Stimulated activated CD4-positive, alpha-beta T cell treated with anti-CD3 and anti-CD28 coated beads, Interleukin-4, amount 100 ng/mL, for 1 hour (primary cell): ENCODE measurements at places on chromosomes 16 and 17.
A peak's percentile ranks its signal among the peaks of the same experiment; 100 is the strongest.

- DNase-seq, result no peak
These were observed 18.5 kb downstream of the TBKBP1 start for GRCh38 chr17:47712330-47713023.

- no peak for DNase-seq
These were observed 6.2 kb downstream of the BRCA1 start for GRCh38 chr17:43118679-43119615.

DNA sequence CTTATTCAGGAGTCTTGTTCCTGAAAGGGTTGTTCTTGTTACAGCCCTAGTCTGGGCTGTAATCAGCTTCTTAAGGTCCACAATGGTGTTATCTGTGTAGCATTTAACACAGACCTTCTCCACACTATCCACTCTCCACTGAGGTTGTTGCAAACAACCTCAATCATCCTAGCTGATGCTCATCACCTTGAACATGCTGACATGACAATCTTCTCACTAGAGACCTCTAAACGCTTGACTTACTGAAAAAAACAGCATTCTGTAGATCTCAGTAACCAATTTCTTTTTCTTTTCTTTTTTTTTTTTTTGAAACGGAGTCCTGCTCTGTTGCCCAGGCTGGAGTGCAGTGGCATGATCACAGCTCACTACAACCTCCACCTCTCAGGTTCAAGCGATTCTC, 3.6 kb downstream of the TNFRSF17 start:
- DNase-seq, result no peak

DNA sequence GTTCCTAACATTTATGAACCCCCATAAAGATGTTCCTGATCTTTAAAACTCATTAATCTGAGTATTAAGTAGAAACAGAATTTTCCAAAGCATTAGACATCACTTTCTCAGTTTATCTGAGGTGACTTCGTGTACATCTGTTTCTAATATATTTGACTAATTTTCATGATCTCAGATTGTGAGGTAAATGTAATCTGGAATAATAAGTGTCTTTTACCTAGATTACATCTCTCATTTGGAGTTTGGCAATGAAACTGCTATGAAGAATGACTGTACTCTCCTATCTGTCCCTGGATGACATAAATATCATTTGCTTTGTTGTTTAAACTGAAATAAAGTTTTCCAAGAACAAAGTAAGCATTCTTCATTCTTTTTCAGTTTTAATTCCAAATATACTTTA, 55.3 kb downstream of the GDPD1 start:
- no peak for DNase-seq

DNA sequence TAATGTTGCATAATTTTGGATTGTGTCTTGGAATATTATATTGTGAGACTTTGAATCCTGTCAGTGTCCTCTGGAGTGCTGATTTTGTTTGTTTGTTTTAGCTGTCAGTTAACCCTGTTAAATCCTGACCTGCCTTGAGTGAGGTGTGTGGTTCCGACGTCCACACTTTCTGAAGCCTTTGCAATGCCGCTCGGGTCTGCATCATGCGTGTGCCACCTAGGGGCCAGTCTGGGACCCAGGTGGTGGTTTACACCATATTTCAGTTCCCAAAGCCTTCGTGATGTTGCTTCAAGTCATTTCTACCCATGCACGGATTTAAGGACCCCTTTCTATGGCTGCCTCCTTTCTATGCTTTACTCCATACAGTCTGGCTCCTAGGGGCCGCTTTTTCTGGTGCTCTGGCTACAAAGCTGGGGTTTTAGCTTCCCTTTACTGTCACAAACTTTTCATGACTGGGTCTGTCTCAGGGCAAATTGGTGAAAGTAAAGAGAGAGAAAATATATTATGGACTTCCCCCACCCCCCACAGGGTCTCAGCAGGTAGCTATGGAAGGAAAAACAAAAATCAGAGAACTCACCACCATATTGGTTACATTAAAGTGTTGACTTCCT, 11.4 kb upstream of the OR4D1 start:
- DNase-seq, result no peak

- no peak for DNase-seq
These were observed 38.4 kb downstream of the TNFRSF13B start for GRCh38 chr17:16933317-16934132.

DNA sequence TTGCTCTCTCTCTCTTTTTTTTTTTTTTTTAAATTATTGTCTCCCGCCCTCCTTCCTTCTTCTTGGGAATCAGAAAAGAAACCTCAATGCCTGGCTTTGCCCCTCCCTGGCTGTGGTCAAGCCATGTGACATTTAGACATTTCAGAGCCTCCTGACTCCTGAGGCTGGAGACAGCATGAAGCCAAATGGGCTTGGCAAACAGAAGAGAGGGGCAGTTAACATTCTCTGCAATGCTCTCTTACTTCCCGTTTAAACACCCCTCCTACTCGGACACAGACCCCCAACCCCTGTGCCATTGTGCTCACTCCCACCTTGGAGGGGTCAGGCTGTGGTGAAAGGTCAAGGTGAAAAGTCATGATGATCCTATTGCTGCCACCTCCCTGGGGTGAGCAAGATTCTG, 14.7 kb upstream of the MEOX1 start:
- no peak for DNase-seq

DNA sequence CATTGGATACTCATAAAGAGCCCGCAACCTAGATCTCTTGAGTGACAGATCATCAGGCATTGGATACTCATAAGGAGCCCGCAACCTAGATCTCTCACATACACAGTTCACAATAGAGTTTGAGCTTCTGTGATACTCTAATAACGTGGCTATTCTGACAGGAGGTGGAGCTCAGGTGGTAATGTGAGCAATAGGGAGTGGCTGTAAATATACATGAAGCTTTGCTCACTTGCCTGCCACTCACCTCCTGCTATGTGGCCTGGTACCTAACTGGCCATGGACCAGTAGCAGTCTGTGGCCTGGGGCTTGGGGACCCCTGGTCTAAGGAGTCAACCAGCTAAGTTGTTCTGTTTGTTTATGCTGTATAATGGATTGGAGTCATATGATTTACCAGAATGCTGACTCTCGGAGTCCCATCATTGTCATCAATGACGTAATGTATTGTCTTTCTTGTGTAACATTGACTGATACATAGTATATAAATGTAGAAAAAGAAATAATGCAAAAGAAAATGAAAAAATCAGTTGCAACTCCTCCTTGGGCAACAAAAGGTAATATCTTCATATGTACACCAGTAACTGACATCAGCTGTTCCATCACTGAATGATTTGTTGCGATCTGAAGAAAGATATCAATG, 17.5 kb downstream of the ABCA9 start:
- no peak for DNase-seq

DNA sequence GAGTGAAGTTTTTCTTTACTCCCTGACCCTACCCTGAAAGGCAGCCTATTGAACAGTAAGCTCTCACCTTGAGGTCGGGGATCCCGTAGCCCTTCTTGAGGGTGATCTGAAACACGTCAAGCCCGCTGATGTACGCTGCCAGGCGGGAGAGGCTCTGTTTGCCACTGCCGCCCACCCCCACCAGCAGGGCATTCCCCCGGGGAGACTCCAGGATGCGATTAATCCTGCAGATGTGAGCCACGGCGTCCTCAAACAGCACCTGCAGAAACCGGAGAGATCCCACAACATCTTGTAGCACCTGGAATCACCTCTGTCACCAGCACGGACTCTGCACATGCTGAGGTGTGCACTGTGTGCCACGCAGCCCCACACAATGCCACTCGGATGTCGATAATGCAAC, 96.8 kb downstream of the PGS1 start:
- DNase-seq, result no peak

DNA sequence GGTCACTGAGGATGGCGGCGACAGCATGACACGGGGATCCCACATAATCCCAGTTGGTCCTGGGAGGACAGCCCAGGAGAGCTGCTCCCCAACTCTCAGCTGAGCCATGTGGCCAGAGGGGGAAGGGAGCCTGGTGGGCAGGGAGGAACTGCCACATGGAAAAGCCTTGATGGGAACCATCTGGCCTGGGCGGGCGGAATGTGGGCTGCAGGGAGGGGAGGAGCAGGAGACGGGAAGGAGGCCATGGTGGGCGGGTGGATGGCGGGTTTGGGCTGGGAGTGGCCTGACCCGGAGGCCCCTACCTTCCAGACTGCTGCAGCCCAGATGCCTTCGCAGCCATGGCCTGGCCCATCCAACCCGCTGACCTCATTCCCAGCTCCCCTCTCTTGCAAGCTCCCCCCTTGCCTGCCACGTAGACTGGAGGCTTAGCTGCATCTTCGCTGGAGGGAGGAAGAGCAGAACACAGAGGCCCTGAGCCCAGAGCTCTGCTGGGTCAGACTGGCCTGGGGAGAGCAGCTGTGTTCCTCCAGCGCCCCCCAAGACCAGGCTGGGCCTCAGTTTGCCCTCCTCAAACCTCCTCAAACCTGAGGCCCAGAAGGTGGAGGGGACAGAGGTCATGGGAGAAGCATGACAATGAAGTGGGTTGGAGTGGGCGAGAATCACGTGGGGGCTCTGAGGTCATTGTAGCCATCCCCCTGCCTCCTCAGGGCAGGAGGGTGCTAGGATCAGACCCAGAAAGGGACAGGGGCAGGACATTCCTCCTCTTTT, 8.2 kb upstream of the COL1A1 start:
- DNase-seq, result no peak

- no peak for DNase-seq
These were observed 214.1 kb downstream of the RPTOR start for GRCh38 chr17:80758481-80759376.

- no peak for DNase-seq
These were observed 70.3 kb downstream of the SDR42E1 start for GRCh38 chr16:81940781-81941560.

- DNase-seq, result no peak
These were observed 2.2 kb downstream of the AHSP start for GRCh38 chr16:31529937-31530312.

DNA sequence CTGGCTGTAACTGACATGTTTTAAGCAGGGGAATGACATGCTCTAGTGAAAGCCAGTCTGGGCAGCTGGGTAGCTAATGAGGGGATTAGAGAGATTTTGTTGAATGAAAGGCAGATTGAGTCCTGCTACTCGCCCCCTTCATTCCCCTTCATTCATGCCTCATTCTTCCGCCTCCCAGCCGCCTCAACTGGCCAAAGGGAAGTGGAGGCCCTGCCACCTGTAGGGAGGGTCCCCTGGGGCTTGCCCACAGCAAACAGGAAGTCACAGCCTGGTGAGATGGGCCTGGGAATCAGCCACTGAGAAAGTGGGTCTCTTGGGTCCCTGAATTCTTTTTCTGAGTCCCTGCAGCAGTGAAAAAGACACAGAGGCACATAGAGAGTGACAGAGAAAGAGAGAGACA, 1.1 kb upstream of the CD19 start:
- no peak for DNase-seq

GRCh38 chr17:42692489-42692888, 10.2 kb downstream of the CNTNAP1 start:
- no peak for DNase-seq

- peak; percentile 46 for DNase-seq
These were observed 46.7 kb downstream of the C17orf67 start for GRCh38 chr17:56786989-56787482.

DNA sequence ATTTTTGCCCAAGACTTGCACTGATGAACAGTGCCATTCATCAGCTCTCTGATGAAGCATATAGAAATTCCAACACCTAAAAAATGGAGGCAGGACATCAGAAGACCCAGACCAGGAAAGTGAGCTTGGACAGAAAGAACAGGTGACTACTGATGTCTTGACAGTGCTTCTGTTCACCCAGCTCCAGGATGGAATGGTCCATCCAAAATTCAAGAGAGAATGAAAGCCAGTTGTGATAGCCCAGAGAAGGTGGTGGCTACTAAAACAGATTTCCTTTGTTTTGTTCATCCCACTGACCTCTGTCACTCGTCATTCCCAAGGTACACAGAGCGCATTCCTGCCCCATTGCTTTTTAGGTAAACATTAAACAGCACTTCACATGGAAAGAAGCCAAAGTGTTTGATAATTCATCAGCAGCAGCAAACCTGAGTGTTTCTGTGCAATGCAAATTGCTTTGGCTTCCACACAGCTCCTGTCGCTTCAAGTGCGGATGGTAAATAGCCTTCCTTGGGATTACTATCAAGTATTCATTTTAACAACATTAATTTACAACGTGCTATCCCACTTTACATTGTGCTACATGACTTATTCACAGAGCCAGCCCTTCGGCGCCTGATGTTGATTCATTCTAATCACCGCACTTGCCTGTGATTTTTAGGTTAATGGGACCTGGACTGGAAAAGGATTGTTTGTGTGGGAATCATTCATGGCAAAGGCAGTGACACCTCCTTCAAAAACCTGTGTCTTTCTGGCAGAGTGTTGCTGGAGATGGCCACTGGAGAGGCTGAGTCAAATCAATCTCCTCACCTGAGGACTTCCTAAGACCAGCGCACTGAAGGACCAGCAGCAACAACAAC, 65.1 kb upstream of the TOX3 start:
- DNase-seq, result no peak

- no peak for DNase-seq
These were observed 23.7 kb downstream of the RAI1 start for GRCh38 chr17:17704931-17705330.

- no peak for DNase-seq
These were observed 2.6 kb upstream of the N4BP1 start for GRCh38 chr16:48612611-48613010.
